G401 (cell line): ENCODE measurements at places on chromosomes 12 and 14. TPM values are rescaled to one million over a fixed set of nuclear protein-coding genes. Genes with fewer than 3 reads are reported as not detected.

- no peak for DNase-seq
These were observed 64.4 kb downstream of the TTLL5 start for GRCh38 chr14:75725481-75725880.

WDHD1 gene
- total RNA-seq, result 14.8 and 20.7 TPM in 2 replicates

ATP23 gene
- 16.9 and 35.0 TPM in 2 replicates for total RNA-seq

DNA sequence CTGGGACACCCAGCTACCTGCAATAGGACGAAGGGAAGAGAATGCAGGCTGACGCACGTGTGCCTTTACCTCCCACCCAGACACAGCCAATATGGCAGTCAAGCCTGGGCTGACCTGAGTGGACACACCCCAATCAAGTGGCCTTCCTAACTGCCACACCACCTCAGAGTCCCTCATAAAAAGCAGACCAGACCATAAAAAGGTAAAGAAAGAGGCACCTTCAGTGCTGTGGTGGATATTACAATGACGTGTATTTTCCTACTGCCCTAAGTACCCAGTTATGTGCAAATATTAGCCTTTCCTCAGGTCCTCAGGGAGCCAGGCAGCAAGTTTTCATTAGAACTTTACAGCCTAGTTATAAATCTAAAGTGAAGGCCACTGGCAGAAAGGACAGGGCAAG lies 75.8 kb downstream of the KCNK10 start:
- no peak for DNase-seq

GRCh38 chr12:15701206-15701605 lies 88.0 kb downstream of the EPS8 start:
- DNase-seq, result no peak

DNA sequence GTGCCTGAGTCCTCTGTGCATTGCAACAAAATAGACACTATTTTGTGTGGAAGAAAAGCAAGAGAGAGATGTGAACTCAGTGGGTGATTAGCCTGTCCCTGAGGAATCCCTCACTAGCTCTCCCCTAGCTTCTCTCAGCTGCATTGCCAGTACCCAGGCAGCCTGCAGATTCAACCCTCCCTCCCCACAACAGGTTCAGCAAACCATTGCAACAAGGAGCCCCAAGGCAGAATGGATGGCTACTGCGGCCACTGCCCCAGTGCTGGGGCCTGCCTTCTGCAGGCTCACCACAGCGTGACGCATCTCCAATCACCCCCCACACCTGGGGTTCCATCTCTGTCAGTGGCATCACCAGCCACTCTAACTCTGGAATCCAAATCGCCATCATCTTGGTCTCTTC lies 2.3 kb downstream of the CRACR2A start:
- no peak for DNase-seq

KRT3 gene
- not detected in 2 replicates for total RNA-seq

- no peak for DNase-seq
These were observed 179.6 kb upstream of the DIO2 start for GRCh38 chr14:80390906-80391305.

DNA sequence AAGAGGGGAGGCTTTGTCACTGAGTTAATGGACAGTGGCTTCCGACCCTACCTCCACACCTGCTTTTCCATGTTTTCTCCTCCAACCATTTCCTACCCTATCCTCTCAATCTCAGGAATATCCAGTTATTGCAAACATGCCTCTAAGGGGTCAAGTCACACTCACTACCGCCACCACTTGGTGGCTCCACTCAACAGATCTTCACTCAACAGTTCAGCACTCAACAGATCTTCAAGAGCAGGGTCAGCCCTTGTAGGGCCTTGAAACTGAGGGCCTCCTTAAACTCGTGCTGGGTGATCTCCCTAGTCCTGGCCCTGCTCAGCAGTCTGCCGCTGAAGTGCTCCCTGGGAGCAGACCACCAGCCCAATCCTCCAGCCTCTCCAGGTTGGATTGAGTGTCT lies 14.2 kb downstream of the ZNF641 start:
- no peak for DNase-seq
